HL-60 (cell line): ENCODE measurements at places on chromosomes 3 and 15.
A peak's percentile ranks its signal among the peaks of the same experiment; 100 is the strongest.

- DNase-seq = no peak
Measured at GRCh38 chr3:78791753-78792152, 976.0 kb downstream of the ROBO1 start.

DNA sequence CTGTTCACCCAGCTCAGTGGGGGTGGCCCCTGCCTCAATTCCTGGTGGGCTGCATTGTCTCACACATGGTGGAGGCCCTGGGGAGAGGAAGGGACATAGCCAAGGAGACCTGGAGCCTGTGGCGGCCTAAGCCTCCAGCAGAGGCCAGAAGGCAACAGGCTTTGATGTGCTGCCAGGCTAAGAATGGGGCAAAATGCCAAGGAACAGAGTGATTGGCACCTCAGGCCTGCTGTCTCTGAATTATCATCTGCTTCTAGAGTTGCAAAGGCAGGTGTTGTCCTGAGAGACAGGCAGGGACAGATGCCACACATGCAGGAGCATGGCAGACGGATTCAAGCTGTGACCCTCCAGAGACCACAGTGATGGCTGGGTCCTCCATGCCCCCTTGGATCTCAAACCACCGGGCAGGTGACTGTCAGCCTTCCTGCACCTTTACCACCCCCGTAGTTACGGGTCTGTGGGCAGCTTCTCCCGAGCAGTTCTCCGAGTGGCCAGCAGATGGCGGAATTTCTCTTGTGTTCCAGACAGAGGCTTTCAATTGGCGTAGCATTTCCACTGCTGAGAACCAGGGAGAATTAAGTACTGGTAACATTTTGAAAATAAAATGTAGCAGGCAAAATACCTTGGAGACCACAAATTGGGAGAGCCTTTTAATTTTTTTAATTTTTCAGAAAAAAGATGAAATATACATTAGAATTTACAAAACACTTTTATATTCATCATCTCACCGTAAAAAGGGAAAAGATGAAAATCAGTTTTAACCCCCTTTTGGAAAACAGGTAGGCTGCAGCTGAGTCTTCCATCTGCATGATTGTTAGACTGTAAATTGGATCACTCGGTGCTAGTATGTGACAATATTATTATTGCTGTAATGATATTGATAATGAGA is 525.5 kb upstream of the CFAP20DC start:
- DNase-seq = peak; percentile 75

GRCh38 chr3:139187648-139188047 is 143.0 kb upstream of the PRR23C start:
- no peak for DNase-seq

DNA sequence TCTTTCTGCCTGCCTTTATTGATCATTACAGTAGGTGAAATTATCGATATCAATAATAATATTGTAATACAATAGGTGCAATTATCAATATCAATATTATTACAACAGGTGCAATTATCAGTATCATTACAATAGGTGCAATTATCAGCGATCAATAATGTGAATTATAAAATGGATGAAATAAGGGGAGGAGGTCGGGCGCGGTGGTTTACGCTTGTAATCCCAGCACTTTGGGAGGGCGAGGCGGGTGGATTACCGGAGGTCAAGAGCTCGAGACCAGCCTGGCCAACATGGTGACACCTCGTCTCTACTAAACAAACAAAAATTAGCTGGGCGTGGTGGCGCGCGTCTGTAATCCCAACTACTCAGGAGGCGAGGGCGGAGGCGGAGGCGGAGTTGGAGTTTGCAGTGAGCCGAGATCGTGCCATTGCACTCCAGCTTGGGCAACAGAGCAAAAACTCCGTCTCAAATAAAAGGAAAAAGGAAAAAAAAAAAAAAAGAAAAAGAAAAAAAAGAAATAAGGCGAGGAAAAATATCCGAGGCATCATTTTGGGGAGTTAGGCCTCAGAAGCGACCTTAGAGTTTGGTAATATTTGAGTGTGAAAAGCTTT is 611 bp upstream of the BNIP2 start:
- peak; percentile 91 for DNase-seq

DNA sequence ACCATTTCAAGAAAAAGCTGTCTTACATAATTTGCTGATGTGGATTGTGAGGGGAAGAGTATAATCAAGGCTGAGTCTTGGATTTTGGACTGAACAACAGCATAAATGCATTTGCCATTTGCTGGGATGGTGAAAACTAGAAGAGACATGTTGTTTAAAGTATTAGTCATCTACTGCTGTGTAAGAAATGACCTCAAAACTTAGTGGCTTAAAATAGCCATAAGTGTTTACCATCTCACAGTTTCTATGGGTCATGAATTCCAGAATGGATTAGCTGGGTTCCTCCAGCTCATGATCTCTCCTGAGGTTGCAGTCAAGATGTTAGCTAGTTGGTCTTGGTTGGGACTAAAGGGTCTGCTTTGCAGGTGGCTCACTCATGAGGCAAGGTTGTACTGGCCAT is 66.2 kb downstream of the SCN11A start:
- no peak for DNase-seq

- DNase-seq = no peak
Measured at GRCh38 chr15:70029297-70029701, 68.4 kb downstream of the TLE3 start.

GRCh38 chr15:72342385-72342784 is 22.4 kb upstream of the CELF6 start:
- no peak for DNase-seq

GRCh38 chr3:195466251-195466650 is 23.4 kb upstream of the ACAP2 start:
- DNase-seq = no peak

DNA sequence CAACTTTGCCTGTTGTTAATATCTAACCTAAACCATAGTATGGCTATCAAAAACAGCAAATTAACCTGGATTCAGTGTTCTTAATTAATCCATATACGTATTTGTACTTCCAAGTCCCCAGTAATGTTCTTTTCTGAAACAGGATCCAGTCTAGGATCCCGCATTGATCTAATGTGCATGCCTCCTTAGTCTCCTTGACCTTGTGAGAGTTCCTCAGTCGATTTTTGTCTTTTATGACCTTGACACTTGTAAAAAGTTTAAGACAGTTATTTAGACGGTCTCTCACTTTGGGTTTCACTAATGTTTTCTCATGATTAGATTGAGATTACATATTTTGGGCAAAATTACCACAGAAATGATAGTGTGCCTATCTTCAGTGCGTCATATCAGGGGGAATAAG is 69.4 kb downstream of the TGFBR2 start:
- no peak for DNase-seq

DNA sequence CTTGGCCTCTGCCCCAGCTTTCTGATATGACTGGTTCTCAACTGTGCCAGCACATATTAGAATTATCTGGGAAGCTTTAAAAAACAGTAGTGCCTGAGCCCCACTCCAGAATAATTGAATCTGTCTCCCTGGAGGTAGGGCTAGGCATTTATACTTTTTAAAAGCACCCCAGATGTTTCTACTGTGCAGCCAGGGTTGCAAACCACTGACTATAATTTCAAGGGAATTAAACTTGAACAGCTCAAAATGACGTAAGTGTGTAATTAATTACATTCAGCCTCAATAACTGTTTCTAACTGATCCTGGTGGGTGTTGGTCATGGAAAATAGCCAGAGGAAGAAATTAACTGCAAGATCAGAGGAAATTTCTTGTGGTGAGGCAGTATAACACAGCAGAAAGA is 4.4 kb upstream of the IRAK2 start:
- DNase-seq = no peak

DNA sequence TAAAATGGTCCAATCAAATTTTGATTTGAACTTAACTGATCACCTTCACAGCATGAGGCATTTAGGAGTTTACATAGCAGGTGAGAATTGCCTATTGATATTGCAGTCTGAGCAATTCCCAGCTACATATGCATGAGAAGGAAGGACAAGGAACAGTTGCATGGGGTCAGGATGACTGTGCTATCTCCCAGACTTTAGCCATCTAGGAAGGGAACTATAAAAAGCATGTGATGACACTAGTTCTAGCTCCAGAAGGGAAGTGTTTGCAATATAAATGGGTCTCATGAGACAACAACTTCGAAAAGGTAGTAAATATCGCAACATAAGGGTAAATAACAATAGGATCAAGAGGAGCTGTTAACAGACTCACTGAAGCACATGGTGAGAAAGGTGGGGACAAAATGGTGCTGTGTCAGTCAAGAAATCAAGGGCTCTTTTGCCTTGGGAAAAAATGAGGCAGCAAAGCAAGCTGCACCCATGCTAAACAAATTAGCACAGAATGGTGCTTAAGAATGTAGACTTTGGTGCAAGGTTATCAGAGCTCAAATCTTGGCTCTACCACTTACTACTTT is 90.4 kb upstream of the SLC2A2 start:
- DNase-seq = no peak

DNA sequence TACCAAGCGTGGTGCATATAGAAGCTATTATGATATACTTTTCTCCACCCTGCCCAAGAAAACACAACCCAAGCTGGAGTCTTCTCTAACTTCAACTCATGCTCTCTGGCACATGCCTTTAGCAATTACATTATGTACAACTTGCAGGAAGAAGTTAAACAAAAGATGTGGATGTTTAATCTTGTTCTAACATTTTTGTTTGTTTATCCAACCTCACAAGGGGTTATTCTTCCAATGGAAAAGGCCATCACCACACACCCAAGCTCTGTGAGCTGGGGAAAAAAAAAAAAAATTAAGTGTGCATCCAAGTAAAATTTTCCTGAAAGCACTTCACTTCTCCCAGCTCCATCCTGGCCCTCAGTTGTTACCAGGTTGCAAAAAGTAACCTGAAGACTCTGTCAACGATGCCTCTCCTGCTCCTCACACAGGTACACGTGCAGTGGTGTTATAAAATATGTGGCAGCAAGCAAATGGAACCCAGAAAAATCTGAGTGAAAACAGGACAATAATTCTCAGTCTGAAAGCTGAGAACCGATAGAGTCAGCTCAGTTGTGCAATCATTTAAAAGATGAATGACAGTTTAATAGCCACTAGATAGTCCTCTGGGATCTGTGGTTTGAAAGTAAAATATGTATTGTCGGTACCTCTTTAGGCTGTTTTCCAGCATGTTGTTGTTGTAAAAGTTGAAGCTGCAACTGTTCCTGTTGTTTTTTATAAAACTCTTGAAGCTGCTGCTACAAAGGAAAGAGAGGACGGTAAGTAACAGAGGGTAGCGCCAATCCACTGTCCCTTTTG is 531.4 kb downstream of the FOXP1 start:
- no peak for DNase-seq

DNA sequence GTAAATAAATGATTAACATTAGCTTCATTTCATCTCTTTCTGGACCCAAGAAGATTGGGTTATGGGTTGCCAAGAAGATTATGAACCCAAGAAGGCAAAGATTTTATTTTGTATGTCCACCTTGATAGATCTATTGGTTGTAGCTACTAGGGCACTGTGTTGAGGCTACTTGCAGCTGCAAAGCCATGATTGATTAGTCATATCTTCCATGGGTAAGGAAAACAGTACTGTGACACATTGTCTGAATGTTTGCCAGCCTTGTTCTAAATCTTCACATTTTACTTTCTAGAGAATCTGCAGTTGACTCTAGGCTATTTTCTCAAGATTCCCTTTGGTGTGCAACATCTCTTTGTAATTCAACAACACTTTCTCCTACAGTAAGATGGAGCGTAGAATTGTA is 229.2 kb upstream of the KCNH8 start:
- DNase-seq = no peak

DNA sequence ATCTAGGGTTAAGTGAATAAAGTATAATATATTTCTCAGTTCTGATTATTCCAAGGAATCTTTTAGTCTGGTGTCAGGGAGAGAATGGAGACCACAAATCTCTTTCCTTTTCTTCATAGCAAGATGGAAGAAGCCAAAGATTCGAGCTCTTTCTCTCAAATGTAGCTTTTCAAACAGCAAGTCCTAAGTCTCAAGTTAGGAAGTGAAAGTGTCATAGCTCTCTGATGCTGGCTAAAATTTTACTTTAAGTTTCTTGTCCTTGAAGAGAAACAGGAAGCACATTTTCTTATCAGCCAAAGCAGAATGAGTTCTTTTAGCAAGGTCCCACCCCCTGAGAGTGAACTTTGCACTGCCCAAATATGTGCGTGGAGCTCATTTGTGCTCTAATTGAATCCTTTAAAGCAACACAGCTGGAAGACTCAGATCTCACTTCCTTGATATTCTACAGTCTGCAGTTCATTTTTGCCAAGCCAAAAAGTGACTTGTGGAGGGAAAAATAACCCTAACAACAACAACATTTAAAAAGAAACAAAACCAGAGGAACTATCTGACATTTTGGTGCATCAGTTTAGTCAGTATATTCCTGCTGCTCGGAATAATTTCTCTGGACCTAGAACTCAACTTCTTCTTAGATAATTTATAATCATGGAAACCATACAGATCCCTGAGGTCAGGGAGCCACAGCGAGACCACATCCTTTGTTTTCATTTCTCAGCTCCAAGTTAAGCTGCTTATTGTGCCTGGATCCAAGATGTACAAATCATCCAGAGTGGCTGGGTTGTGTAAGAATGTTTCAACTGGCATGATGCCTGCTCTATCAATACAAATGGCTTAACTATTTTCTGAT is 238.7 kb upstream of the P2RY1 start:
- peak; percentile 50 for DNase-seq

DNA sequence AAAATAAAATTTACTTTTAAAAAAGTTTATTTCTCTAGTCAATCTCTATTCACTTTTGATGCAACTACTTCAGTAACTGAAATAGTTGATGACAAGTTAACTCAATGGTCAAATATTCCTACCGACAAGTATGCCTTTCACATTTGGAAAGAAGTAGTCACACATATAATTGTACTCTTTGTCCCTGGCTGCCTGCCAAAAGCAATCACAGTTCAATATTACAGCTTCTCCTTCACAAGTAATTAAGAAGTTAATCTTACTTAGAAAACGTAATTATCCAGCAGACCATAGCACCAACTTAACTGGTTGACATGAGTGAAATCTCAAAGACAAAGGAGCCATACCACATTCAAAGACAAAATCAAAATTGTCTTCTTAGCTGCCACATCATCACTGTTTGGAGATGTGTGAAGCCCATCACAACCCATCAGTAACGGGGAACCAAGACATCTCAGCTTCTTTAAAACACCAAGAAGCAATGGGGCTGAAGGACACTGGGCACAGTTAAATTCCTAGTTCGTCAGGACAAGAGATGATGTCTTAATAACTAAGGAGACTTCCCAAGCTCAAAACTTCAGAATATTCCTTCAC is 86.1 kb downstream of the PLCH1 start:
- no peak for DNase-seq

GRCh38 chr15:71728881-71729280 is 81.5 kb upstream of the NR2E3 start:
- no peak for DNase-seq

DNA sequence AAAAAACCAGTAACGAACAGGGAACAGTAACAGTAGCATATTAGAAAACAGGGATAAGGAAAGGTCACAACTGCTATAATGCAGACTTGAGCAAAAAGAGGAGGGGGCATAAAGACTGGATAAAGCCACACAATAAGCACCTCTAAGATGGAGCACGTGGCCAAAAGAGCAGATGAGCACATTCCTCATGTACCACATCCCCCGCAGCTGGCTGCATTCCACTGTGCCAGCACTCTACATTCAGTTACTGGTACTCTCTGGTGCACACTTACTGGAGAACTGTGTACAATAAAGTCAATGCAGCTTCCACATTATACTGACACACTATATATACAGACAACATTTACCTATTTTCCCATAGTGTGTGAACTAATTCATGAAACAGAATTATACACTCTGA is 64.7 kb downstream of the UBE3A start:
- no peak for DNase-seq

- DNase-seq = no peak
Measured at GRCh38 chr15:68281008-68281407, 3.5 kb downstream of the FEM1B start.
